Activated CD4-positive, CD25-positive, alpha-beta regulatory T cell treated with anti-CD3 and anti-CD28 coated beads, Interleukin-2, amount 50 U/mL, for 16 hours (primary cell): ENCODE measurements at places on chromosomes 6 and 20.

GRCh38 chr6:81865712-81866111 is 113.2 kb upstream of the TENT5A start:
- no peak for DNase-seq

- DNase-seq = no peak
Measured at GRCh38 chr20:57013741-57014140, 252.7 kb downstream of the BMP7 start.

GRCh38 chr6:9025228-9025627 is 589.9 kb upstream of the SLC35B3 start:
- no peak for DNase-seq

DNA sequence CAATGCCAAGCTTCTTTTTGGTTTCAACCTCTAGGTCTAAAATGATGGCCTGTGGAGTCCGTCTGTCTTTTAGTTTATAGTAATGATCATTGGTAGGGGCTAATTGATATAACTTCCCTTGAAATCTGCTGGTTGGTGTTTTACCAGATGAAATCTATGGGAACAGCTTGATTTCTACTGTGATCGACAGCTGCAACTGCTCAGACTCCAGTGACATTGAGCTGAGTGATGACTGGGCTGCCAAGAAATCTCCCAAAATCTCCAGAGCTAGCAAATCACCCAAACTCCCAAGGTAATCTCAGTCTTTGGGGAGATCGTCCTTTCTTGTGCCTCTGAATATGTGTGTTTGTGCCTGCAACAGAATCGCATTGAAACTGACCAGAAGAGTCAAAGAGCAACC is 70.5 kb upstream of the TMEM181 start:
- no peak for DNase-seq

DNA sequence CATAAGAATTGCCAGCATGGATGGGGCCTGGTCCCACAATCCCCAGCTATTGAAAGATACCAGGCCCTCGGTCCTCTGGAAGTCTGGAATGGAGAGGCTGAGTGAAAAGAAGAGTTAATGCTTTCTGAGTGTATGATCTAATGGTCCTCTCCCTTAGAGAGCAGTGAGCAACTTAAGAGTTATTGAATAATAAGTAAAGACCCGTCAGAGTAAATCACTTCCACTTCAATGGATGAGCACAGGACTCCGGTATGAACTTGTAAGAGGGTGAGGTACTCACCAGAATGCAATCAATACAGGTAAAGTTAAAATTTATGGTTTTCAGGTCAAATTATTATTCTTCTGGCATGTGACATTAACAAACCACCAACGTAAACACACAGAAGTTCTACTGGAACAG is 39.9 kb downstream of the FAXC start:
- no peak for DNase-seq

DNA sequence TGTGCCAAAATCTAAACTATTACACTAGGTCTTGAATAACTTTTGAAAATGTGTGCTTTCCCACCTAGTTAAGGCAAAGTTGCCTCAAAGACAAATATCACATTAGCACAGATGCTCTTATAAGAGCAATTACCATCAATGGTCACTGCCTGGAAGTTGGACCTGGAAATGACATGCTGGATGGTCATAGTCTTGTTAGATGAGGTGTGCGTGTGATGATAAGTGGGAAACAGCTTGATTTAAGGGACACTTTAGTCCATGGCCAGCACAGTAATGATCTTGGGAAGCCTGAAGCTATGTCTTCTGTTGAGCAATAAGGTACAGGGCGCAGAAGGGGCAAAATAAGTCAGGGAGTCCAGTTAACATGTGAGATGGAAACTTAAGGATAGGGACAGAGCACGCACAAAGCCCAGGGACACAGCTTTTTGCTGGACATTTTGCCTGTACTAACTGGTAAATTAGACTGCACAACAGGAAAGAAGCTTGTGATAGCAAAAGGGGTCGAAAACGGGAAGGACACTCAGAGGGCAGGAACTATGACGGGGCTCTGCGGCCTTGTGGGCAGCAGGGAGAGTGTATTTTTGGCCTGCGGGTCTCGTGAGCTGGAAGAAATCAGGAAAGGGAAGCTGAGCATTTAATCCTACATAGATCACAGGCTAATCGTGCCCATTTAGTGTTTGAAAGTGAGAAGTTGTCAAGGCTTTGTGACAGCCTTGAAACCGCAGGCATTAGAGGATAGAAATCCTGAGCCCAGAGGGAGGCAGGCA is 66.7 kb upstream of the BMP2 start:
- no peak for DNase-seq

GRCh38 chr6:36114798-36115408 is 15.4 kb upstream of the MAPK13 start:
- DNase-seq = no peak

GRCh38 chr20:63244468-63244867 is 8.8 kb downstream of the BIRC7 start:
- DNase-seq = no peak

- no peak for DNase-seq
Measured at GRCh38 chr20:24708411-24709295, 239.2 kb downstream of the SYNDIG1 start.

- DNase-seq = no peak
Measured at GRCh38 chr6:20599302-20600051, 65.2 kb downstream of the CDKAL1 start.

DNA sequence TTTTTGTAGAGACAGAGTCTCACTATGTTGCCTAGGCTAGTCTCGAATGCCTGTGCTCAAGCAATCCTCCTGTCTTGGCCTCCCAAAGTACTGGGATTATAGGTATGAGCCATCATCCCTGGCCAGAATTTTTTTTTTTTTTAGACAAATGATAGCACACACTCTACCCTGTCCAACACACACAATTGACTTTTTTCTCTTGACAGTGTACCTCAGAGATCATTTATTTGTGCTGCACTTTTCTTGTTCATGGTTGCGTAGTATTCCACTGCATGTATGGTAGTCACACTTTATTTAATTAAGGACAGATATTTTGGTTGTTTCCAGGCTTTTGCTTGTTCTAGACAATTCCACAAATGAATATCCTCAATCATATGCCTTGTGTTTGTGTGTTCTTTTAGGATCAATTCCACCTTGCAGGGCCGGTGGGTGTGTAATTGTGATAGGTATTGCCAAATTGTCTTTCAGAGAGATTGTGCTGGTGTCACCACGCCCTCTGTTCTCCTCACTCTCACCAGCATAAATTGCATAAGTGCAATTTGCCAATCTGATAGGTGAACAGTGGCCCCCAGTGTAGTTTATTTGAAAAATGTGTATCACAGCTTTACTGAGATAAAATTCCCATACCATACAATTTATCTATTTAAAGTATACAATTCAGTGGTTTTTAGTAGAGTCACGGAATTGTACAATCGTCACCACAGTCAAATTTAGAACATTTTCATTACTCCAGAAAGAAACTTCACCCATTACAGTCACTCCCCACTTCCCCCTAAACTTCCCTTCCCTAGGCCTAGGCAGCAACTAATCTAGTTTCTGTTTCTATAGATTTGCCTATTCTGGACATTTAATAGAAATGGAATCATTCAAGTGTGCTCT is 20.1 kb downstream of the SRC start:
- DNase-seq = no peak
